ENCODE measurements at places on chromosomes 5 and 9.
A peak's percentile ranks its signal among the peaks of the same experiment; 100 is the strongest.

DNA sequence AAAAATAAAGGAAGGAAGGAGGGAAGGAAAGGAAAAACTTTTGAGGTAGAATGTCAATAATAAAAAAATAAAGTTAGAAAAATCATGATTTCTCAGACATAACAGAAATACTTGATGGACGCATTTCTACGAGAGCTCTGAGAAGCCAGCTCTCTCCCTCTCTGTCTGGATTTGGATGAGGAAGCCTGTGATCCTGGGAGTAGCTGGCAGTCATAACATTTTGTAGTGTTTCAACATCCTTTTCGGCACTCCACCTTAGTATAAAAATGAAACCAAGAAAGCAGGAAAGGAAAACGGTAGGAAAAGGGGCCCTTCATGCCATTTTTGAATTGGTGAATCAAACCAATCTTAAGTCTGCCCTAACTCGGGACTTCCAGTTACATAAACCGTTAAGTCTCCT, 321.3 kb downstream of the EPB41L4A start:
- DNase-seq, result no peak

DNA sequence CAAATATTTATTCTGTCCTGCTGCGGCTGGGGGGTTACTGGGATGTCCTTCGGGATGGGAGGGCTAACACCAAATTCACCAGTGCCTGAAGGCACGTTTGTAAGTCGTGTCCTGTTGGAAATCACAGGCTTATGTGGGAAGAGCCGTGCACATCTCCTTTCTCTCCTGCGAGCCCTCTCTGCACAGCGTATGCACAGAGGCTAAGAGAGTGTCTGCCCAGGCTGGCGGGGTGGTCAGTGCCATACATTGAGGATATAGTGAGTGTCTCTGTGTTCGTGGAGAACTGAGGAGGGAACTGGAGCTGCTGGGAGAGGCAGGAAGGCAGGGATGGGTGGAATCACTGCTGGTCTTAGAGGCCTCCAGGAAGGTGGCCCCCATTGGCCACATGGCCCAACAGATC, 110.1 kb downstream of the WNK2 start:
- DNase-seq, result no peak

- DNase-seq, result peak; percentile 55
Observed at GRCh38 chr5:6745706-6746222, 32.5 kb downstream of the TENT4A start.

DNA sequence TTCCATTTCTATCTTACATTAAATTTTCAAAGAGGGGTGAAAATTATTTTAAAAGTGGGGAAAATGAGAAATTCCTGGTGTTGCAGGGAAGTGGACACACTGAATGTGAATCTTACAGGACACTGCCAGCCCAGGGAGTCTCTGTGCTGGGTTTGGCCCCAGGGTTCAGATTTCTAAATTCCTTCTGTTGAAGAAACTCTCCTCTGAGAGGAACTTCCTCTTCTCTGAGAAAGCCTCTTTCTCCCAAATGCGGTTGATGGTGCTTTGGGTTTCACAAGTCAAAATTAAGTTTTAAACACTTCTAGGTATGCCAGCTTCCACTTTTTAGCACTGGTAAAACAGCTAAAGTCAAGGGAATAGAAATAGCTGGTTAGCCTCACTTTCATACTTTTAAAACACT, 317.9 kb upstream of the ITGA1 start:
- no peak for DNase-seq

DNA sequence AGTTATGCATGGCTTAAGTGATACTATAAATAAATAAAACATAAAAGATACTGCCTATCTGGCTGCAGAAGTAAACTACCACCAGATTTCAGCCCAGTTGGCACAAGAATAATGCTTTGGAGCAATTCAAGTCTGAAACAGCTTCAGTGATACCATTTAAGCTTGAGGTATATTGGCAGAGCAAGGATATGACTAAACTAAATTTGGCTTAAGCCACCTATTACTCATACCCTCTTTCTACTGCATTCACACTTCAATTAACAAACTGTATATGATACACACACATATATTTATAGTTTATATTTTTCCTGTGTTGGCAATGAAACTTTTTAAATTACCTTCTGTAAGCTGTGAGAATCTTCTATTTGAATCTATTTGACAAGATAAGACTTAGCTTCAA, 431.9 kb downstream of the ANXA1 start:
- no peak for DNase-seq
